Psoas muscle (tissue), 8 donors: ENCODE measurements at places on chromosomes 2 and 18. TPM values are rescaled to one million over a fixed set of nuclear protein-coding genes. Genes with fewer than 3 reads are reported as not detected.
A peak's percentile ranks its signal among the peaks of the same experiment; 100 is the strongest.

- no peaks in the 10 kb centered on the region for H3K4me1 ChIP-seq
- no peaks in the 10 kb centered on the region for H3K27me3 ChIP-seq
- no peaks in the 10 kb centered on the region for H3K36me3 ChIP-seq
- H3K27ac ChIP-seq: peak overlapping the region; percentile 72
- peak overlapping the region; percentile 77 for H3K4me3 ChIP-seq
These were observed 19.4 kb upstream of the NCL start for GRCh38 chr2:231483398-231484329.

DNA sequence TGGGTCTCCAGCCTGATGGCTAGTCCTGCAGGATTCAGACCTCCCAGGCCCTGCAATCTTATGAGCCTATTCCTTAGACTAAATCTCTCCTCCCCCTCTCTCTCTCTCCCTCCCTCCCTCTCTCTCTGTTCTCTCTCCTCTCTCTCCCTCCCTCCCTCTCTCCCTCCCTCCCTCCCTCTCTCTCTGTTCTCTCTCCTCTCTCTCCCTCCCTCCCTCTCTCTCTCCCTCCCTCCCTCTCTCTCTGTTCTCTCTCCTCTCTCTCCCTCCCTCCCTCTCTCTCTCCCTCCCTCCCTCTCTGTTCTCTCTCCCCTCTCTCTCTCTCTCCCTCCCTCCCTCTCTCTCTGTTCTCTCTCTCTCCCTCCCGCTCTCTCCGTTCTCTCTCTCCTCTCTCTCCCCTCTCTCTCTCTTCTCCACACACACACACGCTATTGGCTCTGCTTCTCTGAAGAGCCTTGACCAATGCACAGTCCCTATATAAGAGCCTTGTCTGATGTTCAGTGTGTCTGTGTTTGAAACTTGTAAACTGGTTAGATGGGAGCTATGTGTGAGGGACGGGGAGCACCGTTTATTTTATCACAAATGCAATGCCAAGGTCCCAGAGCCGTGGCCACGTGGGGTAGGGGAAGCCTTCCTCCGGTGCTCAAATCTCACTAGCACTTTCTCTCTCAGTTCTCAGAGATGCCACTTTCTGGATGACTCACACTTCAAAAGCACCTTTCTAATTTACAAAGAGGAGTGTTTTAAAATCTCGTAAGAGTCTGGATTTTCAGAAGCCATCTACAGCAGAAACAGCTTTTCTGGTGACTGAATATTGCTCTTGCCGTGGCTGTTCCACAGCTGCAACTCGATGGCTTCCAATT is 9.4 kb upstream of the PRLH start:
- no peak overlapping the region for H3K4me3 ChIP-seq
- H3K27me3 ChIP-seq: no peaks in the 10 kb centered on the region
- no peak for DNase-seq

GRCh38 chr2:201964631-201965206 is 68.9 kb upstream of the FZD7 start:
- no peak for DNase-seq
- no peaks in the 10 kb centered on the region for H3K4me1 ChIP-seq

GRCh38 chr2:201470821-201471731 is 19.5 kb downstream of the STRADB start:
- peaks cover 12% of the 10 kb centered on the region for H3K4me1 ChIP-seq
- H3K36me3 ChIP-seq: peaks cover 10% of the 10 kb centered on the region
- no peaks in the 10 kb centered on the region for H3K27me3 ChIP-seq
- H3K27ac ChIP-seq: no peak overlapping the region
- H3K4me3 ChIP-seq: no peak overlapping the region
- no peak for DNase-seq

Gene RTP5
- not detected for polyA plus RNA-seq

DNA sequence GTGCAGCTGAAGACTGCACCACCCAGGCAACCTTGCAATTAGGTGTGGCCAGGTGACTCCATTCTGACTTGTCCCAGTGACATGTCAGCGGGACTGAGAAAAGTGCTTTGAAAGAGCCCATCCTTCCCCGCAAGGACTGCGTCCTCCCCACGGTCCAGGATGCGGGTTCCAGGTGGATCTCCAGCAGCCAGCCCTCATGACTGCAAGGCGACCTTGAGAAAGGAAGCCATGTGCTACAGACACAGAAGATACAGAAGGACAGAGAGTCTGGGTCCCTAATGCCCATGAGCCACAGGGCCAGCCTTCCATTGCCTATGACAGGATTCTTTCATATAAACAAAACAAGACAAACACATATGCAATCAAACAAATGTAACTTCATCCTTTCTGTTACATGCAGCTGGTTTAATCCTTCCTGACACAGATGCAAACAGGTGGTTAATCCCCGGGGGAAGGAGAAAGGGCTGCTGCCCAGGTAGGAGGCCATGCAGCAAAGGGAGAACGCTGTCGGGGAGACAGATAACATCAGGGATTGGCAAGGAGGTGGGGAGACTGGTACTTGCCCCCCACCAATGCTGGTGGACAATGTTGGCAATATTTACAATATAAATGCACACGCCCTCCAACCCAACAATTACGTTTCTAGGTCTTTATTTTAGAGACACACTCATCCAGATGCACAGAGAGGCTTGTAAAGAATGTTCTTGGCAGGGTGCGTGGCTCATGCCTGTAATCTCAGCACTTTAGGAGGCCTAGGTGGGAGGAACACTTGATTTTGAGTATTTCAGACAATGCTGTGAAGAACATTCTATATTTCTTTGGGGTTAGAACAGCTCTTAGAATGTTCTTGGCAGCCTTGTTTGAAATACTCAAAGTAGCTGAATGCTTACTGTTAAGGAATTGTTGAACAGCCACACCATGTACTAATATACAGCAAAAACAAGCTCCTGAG is 64.8 kb downstream of the NCAPH start:
- no peaks in the 10 kb centered on the region for H3K27me3 ChIP-seq
- DNase-seq: no peak
- no peaks in the 10 kb centered on the region for H3K36me3 ChIP-seq

DNA sequence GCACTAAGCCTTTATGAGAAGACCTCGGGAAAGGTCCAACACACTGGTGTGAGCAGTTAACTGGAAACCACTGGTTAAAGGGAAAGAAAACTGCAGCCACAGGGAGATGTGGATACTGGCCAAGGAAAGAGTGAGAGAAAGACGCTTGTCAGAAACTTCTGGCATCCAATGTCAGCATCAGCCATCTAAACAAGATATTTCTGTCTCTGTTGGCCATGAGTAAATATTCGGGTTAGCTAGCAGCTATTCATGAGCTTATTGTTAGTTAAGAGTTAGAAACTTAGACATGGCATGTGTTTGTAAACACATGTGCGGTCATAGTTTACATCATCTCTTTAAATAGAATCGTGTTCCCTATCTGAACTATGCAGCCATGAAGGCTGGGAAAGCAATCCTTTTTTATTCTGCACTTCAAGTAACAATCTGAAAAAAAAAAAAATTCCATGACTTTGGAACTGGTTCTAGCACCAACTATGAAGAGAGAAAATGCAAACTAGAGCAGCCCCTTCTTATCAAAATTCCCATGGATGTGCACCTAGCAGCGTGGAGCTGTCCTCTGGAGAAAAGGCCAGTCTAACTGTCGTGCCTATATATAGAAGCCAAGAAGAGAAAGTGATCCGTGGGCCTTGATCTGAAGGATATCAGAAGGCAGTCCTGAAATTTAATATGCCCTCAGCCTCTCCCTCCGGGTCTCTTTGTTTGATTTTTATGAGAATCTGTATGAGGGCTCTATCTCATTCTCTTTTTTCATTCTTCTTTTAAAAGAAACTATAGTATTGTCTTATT is 84.0 kb upstream of the RFX8 start:
- H3K36me3 ChIP-seq: no peaks in the 10 kb centered on the region
- H3K27me3 ChIP-seq: no peaks in the 10 kb centered on the region
- H3K27ac ChIP-seq: peak overlapping the region; percentile 90
- peaks cover 7% of the 10 kb centered on the region for H3K4me1 ChIP-seq

DNA sequence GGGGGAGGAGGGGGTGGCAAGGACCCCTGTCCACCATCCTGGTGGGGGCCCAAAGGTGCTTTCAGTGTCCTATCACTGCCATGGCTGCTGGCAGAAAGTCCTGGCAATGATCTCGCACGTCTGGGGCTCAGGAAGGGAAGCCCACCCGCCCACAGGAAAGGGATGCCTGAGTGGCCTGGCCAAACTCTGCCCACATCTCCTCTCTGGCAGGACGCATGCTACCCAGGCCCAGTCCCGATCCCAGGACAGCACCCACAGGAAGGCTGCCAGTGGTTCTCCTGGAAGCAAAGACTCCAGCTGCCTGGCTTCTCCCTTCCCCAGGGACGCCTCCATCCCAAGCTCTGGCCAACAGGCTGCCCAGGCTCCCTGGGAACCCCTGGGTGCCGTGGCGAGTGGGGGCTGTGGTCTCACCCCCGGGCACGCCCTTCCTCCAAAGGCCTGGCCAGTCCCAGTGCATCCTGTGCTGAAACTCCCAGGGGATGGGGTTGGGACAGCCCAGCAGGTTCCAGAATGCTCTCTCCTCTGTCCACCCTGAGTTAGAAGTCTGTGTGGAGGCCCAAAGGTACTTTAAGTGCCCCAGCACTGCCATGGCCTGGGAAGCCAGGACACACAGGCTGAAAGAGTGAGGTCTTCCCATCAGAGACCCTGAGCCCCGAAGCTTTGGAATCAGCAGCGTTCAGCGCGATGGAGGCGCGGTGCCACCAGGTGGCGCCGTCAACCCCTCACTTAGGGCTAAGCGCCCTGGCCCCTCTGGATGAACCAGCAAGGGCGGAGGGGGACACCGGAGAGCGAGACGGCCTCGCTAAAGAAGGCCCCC is 29.8 kb upstream of the TAF1B start:
- peak; percentile 85 for DNase-seq
- H3K4me1 ChIP-seq: peaks cover 5% of the 10 kb centered on the region
- peak overlapping the region; percentile 42 for H3K4me3 ChIP-seq
- no peak overlapping the region for H3K27ac ChIP-seq

- no peaks in the 10 kb centered on the region for H3K36me3 ChIP-seq
- DNase-seq: peak; percentile 32
- no peak overlapping the region for H3K27ac ChIP-seq
These were observed 144.8 kb upstream of the GPC1 start for GRCh38 chr2:240290432-240291336.

Gene PFN4
- polyA plus RNA-seq: 0.18 TPM

DNA sequence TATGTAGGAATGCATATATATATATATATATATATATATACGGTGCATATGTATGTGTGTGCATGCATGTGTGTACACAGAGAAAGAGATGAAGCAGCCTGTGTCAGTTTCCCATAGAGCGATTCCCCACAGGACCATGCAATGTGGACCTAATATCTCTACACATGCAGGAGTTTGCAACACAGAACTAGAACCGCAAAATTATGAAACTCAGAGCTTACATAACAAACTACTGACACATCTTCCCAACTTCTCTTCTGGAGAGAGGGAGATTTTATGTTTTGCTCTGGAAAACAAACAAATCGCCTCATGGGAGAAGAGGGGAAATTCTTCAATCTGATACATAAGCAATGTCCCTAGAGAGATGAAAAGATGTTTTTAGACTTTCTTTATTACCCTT is 377.2 kb downstream of the LRATD1 start:
- DNase-seq: no peak
- H3K27ac ChIP-seq: no peak overlapping the region
- H3K4me3 ChIP-seq: no peak overlapping the region
- H3K27me3 ChIP-seq: no peaks in the 10 kb centered on the region

- H3K27ac ChIP-seq: no peak overlapping the region
- DNase-seq: no peak
- H3K36me3 ChIP-seq: no peaks in the 10 kb centered on the region
- H3K27me3 ChIP-seq: no peaks in the 10 kb centered on the region
- H3K4me3 ChIP-seq: no peak overlapping the region
- peaks cover 10% of the 10 kb centered on the region for H3K4me1 ChIP-seq
These were observed 233.4 kb downstream of the WDR7 start for GRCh38 chr18:56884511-56884910.

- H3K4me1 ChIP-seq: no peaks in the 10 kb centered on the region
- no peaks in the 10 kb centered on the region for H3K36me3 ChIP-seq
These were observed 307.1 kb downstream of the NRXN1 start for GRCh38 chr2:50724837-50725236.

Gene DOK6
- polyA plus RNA-seq: 0.17 TPM

Gene EEF1B2
- 939 TPM for polyA plus RNA-seq

- peaks cover 22% of the 10 kb centered on the region for H3K4me1 ChIP-seq
- peak; percentile 39 for DNase-seq
- no peak overlapping the region for H3K4me3 ChIP-seq
- H3K27me3 ChIP-seq: no peaks in the 10 kb centered on the region
These were observed 138.8 kb upstream of the GPC1 start for GRCh38 chr2:240296476-240297255.

Gene DAPL1
- not detected for polyA plus RNA-seq

Gene CYTIP
- polyA plus RNA-seq: 0.21 TPM

DNA sequence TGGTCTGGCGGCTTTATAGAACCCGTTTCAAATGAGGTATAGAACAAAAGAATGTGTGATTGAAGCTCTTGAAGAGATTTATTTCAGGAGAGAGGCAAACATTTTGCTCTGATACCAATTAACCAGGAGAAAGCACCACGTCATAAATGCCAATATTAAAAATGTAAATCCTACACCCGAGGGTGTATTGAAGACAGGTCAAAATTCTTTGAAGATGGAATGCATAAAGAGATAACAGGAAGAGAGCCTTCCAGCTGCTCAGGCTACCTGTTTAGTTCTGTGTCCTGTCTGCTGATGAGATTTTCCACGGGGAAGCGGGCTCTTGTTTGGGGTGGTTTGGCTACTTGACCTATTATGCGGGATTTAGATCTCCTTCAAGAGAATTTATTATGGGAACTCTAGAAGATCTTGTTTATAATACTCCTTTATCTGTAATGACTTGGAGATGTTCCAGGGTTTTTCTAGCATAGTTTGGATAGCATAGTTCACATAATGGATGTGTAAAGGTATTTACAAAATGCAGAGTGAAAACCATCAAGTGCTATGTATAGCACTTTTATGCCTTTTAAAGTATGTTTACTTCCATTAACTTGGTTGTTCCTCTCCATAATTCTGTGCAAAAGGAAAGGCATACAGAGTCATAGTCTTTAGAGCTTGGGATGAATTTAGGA is 204.5 kb upstream of the SPRED2 start:
- no peak overlapping the region for H3K27ac ChIP-seq
- H3K27me3 ChIP-seq: peaks cover 4% of the 10 kb centered on the region
- no peaks in the 10 kb centered on the region for H3K36me3 ChIP-seq
- no peaks in the 10 kb centered on the region for H3K4me1 ChIP-seq
- no peak overlapping the region for H3K4me3 ChIP-seq
- no peak for DNase-seq

DNA sequence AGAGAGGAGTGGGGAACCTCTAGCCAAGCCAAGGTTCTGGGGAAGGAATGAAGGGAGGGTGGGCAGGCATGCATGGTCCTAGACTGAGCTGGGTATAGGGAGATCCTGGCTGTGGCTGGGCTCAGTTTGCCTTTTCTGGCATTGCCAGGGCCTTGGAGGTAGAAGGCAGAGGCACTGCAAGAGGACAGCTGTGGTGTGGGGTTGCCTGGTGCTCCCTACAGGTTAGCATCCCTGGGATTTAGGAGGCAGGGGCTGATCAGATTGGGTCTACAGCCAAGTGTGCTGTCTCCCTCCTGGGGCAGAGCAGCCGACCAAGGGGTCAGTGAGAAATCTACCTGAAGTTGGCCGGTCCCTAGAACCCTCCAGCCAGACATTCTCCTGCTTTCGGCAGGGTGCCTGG is 15.9 kb downstream of the ABCG8 start:
- H3K4me1 ChIP-seq: no peaks in the 10 kb centered on the region
- H3K4me3 ChIP-seq: no peak overlapping the region
- DNase-seq: no peak
- peaks cover 4% of the 10 kb centered on the region for H3K27me3 ChIP-seq
